BJ (cell line): ENCODE measurements at places on chromosomes 12 and 14. TPM values are rescaled to one million over a fixed set of nuclear protein-coding genes. Genes with fewer than 3 reads are reported as not detected.

Gene LRP10
- 124 and 308 TPM in 2 replicates for polyA plus RNA-seq

Gene KRT75
- polyA plus RNA-seq: not detected in 2 replicates

Gene YBX3
- 81.4 and 142 TPM in 2 replicates for polyA plus RNA-seq

Gene KLHL33
- 0.12 and 0.22 TPM in 2 replicates for polyA plus RNA-seq

Gene DUSP6
- 26.6 and 30.8 TPM in 2 replicates for polyA plus RNA-seq

Gene NRL
- polyA plus RNA-seq: 0.59 and 0.91 TPM in 2 replicates

Gene CDH24
- polyA plus RNA-seq: 9.0 and 14.8 TPM in 2 replicates

Gene CKB
- polyA plus RNA-seq: 25.7 and 74.7 TPM in 2 replicates

Gene LRRC23
- polyA plus RNA-seq: 12.7 and 13.3 TPM in 2 replicates
